Suppressor macrophage treated with lipopolysaccharide for 1 hour (primary cell): ENCODE measurements at places on chromosomes 16 and 17.

DNA sequence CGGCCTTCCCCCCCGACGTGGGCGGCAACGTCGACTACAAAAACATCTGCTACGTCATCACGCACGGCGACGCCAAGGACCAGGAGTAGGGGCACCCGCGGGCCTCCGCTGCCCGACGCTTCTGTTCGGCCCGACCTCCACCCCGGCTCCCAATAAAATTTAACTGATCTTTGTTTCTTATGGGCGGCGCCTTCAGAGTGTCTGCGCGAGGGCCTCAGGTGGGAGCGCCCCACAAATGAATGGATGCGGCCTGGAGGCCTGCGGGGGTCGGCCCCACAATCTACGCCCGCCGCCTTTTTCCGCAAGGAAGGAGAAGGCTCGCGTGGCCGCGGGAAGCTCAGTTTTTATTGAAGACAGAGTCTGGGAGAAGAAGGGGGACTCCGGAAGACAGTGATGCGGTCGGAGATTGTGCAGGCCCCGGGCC, 3.2 kb downstream of the MYL11 start:
- DNase-seq: peak; percentile 73

- DNase-seq: peak; percentile 77
Observed at GRCh38 chr17:81483085-81483861, 29.3 kb downstream of the ACTG1 start.

- DNase-seq: no peak
Observed at GRCh38 chr16:78462288-78463208, 363.1 kb downstream of the WWOX start.

GRCh38 chr17:33572615-33573014, 279.5 kb upstream of the ASIC2 start:
- no peak for DNase-seq

- DNase-seq: peak; percentile 77
Observed at GRCh38 chr17:5078106-5079028, at the start of gene ZFP3. TSS of gene ZFP3 (plus strand) at chr17:5078467. CDS start at chr17:5091505, 13,038 bp downstream.

GRCh38 chr17:74972107-74972972, at the start of gene HID1:
TSS of gene HID1 (minus strand) at chr17:74972759. CDS start at chr17:74972656, 103 bp downstream.
- DNase-seq: peak; percentile 50

DNA sequence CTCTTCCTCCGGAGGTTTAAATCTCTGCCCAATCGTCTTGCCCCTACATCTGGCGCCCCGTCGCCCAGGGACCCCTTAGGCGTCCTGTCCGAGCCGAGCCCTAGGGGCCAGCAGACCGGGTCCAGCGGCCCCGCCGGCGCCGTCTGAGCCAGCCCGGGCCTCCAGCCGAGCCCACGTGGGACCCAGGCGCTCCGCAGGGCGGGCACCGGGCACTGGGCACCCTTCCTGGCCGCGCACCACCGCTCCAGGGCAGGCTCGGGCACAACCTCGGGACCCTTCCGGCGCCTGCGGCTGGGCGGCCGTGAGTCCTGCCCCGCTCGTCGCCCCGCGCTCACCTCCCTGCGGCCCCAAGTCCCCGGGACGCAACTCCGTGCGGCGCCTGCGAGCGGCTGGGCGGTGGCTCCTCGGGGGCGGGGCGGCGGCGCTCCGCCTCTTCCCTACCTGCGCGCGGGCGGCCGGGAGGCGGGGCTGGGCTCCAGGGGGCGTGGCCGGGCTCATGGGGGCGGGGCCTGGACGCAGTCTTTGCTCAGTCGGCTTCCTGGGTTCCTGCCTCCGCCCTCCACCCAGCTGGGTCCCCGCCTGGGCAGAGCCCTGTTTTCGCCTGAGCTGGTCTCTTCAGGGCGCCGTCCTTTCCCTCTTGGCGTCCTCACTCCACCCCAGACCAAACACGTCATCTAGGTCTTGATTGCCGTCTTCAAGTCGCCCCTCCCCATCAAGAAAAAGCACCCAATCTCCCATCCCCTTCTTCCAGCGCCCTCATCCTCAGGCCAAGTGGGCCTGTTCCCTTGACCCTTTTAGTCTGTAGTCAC, at the start of gene RHBDF2:
RHBDF2 (minus strand) TSS at position 406 of the 809 bp plus-strand sequence. CDS start 19,899 bp downstream, outside the sequence.
- peak; percentile 92 for DNase-seq

- no peak for DNase-seq
Observed at GRCh38 chr16:22117609-22118008, 25.3 kb downstream of the VWA3A start.

- peak; percentile 36 for DNase-seq
Observed at GRCh38 chr17:50634915-50635731, 442 bp downstream of the ABCC3 start.

DNA sequence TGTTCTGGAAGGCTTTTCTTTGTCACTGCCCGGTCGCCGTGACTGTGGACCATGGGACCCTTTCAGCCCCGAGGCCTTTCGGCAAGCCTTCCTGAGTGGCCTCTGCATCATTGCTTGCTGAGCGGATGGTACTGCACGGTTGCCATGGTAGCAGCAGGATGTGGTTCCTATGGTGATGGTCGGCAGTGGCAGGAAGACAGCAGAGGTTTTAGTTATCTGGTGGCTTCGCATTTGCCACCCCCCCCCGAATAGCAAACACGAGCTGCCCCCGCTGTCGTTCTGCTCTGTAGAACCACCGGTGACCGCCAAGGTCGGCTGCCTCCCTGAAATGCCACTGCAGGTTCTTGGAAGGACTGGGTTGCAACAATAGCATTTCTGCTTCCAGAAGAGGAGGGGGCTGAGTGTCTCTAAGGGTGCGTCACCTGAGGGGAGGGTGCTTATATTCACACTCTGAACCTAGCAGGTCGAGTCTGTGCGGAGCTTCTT, 76.6 kb downstream of the CMIP start:
- no peak for DNase-seq

DNA sequence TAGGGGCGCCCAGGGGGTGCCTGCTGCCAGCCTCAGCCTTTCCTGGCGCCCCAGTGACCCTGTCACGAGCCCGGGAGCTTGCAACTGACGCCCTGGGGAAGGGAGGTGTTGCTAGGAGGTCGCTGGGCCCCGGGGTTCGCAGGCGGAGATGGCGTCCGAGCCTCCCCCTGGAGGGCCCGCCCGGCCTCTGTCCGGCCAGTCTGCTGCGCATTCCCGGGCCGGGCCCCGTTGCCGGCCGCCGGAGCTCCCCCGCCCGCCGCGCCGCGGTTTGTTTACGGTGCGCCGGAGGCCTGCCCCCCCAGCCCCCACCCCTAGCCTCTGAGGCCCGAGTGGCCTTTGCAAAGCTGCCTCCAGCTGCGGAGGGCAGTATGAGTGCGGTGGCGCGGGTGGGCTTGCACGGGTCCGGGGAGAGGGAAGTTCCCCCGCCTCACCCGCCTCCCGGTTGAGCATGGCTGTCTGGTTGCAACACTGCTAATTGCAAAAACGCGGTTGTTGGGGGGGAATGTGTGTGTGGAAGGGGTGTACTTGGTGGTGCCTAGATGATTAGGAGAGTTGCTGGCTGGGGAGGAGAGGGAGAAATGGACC, 514 bp downstream of the THRA start:
- peak; percentile 79 for DNase-seq

GRCh38 chr16:66020642-66021041, 345.8 kb upstream of the CDH5 start:
- DNase-seq: peak; percentile 33

DNA sequence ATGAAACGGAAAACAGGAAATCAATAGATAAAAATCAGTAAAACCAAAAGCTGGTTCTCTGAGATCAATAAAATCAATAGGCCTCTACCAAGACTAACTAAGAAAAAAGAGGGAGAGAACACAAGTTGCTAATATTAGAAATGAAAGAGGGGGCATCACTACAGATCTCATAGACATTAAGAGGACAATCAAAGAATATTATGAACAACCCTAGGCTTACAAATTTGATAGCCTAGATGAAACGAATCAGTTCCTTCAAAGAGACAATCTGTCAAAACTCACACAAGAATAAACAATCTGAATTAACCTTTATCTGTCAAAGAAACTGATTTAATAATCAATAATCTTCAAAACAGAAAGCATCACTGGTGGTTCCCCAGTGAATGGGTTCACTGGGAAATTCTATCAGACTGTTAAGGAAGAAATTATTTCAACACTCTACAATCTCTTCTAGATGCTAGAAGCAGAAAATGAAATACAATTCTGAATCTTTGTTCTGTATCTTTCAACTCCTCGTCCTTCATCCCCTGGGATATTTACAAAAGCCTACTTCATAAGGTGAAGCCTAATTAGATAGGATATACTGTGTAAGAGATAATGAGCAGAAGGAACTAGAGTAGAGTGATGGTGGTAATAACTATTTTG, 4.4 kb downstream of the ABCA9 start:
- no peak for DNase-seq

- DNase-seq: no peak
Observed at GRCh38 chr17:57285701-57286100, 29.4 kb downstream of the MSI2 start.

- no peak for DNase-seq
Observed at GRCh38 chr16:12210925-12211869, 234.7 kb downstream of the SNX29 start.

- no peak for DNase-seq
Observed at GRCh38 chr16:79899316-79899715, 298.8 kb upstream of the MAF start.

GRCh38 chr16:3135126-3135715, 392 bp downstream of the ZNF213 start:
- no peak for DNase-seq

GRCh38 chr16:24999856-25000461, 15.2 kb downstream of the ARHGAP17 start:
- DNase-seq: no peak

DNA sequence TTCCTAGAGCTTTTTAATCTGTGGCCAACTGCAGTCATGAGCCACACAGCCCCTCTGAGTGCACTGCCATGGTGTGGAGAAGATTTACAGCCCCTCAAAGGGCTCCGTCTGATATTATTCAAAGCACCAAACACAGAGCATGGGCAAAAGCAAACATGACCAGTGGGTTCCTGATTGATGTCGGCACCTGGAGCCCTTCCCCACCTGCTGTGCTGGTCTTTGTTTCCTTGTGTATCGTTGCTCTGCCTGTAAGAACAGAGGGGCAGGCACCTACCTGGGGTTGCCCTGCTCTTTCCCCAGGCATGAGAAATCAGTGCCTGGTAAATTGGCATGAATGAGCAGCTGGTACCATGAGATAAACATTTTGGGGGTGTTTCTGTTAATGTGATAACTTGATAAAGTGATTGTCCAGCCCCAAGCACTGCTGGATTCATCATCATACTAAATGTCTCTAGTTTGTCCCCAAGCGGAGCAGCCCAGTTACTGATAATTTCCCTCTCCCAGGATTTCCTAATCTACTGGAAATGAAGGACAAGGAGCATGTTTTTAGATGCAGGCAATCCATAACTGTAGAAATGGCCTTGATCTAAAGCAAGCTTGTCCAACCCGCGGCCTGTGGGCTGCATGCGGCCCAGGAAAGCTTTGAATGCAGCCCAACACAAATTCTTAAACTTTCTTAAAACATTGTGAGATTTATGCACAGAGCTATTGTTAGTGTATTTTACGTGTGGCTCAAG, 5.0 kb upstream of the SPIRE2 start:
- no peak for DNase-seq

- no peak for DNase-seq
Observed at GRCh38 chr17:45402916-45403315, 29.8 kb downstream of the ARHGAP27 start.

DNA sequence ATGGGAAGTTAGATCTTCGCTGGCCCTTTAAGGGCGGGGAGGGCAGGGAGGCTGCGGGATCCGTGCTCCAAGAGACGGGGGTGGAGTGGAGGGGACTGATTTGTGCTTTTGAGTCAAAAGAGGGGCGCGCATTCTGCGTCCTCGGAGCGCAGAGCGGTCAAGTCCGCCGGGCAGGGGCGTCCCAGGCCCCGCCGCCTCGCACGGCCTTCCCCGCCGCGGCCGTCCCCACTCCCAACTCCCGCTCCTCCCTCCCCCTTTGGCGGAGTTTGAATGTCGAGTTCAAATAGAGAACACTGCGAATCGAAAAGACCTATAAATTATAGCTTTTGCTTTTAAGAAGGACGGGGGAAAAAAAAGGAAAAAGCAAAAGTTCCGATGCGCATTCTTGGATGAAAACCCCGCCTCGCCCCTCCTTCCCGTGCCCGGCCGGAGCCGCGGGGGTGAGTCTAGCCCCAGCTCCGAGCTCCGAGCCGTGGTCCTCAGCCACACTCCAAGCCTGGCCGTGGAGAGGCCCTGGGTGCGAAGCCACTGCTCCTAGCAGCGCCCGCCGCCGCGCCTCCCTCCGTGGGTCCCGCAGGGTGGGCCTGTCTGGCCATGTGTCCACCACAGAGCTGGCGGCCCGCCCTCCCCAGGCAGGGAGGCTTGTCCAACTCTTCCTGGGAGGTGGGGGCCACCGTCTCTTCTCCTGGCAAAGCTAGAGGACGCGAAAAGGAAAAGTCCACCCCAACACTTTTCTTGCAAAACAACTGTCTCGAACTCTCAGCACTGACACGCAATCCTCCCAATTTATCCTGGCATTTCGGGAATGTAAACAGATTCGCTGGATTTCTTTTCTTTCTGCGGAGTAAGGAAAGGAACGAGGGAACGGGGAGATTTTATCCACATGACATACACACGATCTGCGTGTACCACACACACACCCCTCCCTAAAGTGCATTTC, 3.6 kb downstream of the CBX8 start:
- no peak for DNase-seq

- DNase-seq: peak; percentile 48
Observed at GRCh38 chr17:33980193-33980592, 274.9 kb upstream of the CCL2 start.

DNA sequence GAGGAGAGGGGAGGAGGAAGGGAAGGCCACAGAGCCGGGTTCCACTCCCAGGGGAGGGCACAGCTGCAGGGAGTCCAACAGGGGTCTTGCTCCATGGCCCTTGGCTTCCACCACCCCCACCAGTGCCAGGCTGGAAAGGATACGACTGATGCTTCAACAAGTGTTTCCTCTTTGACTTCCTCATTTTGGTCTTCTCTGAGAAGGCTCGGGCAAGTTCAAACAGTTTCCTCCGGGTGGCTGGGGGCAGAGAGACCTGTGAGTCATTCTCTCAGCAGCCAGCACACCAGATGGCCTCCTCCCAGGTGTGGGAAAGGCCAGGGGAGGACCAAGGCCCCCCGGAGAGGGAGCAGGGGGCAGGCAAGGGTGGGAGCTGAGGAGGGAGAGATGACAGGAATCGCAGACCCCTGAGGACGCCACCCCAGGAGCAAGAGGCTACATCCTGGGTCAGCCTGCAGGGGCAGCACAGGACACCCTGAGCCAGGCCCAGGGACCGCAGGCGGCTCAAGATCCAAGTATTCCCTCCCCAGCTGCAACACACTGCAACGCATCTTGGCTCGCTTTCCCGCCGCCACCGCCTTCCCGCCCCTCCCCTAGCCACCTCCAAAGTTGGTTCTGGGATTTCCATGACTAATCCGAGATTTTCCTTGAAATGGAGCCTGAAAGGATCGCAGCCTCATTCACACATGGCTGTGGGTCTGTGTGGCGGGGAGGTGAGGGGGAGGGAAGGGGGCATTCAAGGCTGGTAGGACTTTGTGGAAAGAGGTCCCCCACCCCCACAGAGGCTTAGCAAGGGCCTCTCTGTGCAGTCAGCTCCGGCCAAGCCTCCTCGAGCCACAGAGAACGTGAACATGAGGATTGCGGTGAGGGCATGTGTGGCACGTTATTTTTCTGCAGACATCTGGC, 18.4 kb upstream of the MRPS23 start:
- DNase-seq: peak; percentile 92

GRCh38 chr17:73228748-73229236, 32.9 kb downstream of the CPSF4L start:
- DNase-seq: peak; percentile 76
